ENCODE measurements at places on chromosomes 16 and 17.

GRCh38 chr17:50149417-50150353 is 792 bp downstream of the PPP1R9B start:
- DNase-seq: no peak

- DNase-seq: no peak
Measured at GRCh38 chr16:77868052-77868451, 79.7 kb downstream of the VAT1L start.

DNA sequence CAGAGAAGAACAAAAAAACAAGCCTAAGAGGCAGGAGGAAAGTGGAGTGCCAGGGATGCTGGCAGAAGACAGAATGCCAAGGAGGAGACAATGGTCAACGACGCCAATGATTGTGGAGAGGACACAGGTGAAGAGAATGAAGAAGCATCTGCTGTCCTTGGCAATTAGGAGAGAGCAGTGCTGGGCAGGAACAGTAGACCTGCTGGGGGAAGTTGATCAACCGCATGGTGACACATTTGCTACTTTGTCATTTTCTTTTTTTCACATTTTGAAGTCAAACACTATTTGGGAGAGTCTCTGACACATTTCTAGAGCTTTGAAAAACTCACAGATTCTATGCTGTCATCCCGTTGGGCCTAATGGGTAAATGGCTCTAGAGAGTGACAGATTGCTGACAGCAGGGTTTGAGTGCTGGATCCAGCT is 1.1 kb upstream of the PIK3R6 start:
- DNase-seq: no peak

DNA sequence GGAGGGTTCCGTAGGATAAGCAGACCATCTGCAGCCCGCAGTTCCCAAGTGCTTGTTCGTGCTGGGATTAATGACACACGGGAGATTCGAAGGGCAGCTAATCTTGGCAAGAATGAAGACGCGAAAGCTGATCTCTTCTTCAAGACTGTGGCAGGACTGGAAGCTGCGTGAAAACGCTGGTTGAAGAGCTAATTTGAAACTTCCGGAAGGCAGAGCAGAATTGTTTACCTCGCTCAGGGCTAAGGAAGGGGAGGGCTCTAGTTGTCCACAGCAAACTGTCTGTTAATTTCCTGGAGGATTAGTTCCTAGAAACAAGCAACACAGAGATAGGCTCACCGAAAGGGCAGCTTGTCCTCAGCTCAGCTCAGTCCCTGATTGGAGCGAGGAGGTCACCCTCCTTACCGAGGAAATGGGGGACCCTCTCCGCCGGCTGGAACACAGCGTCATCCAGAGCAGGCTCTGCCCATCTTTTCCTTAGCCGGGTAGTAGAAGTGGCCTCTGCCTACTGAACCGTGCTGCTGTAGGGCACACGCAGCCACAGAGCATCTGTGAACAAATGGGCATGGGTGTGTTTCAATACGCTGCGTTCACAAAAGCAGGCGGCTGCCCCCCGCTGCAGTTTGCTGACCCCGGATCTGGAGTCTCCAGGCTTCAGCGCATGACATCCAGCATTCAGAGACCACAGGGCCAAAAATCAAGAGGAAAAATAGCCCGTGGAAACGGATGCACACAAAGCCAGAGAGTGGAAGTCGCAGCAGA is 16.7 kb upstream of the BAIAP2 start:
- DNase-seq: no peak

DNA sequence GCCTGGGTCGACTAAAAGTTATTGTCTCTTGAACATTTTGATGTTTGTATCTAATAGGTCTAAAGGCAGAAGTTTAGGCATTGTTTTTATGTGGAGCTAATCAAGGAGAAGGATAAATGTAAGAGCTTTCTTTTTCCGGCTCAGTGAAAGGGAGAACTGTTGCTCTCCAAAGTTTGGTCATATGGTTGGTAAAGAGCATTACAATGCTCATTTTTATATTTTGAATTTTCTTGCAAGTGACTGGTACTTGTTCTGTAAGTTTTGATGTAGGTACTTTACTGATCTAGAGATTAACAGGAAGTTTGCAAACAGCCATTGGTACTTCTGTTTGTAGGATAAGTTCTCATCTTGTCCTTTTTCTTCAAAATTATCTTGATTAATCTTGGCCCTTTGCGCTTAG is 30.9 kb upstream of the BCAS3 start:
- no peak for DNase-seq

All from esophagus squamous epithelium (tissue), 5 donors.